ENCODE measurements at places on chromosomes 3 and 15.

- DNase-seq = no peak
These were observed 17.3 kb downstream of the TAMM41 start for GRCh38 chr3:11829416-11829815.

GRCh38 chr3:148720873-148721272, 23.2 kb downstream of the AGTR1 start:
- DNase-seq = no peak

- DNase-seq = no peak
These were observed 57.0 kb downstream of the DUT start for GRCh38 chr15:48388016-48388851.

DNA sequence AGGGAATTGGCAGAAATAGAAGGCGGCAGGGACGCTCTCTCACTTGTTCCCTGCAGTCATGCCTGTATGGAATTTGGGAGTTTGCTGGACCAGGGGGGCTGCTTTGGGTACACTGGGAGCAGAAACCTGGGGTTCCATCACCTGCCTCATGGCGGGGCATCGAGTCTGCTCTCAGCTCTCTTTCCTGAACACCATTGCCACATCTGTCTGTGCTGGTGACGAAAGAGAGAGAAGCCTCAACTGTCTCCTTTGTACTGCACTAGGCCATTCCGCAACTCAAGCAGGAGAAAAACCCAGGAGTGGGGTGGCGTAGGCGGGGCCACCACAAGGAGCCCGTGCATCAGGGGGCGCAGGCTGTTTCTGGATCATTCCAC, 14.0 kb downstream of the TMEM158 start:
- no peak for DNase-seq

DNA sequence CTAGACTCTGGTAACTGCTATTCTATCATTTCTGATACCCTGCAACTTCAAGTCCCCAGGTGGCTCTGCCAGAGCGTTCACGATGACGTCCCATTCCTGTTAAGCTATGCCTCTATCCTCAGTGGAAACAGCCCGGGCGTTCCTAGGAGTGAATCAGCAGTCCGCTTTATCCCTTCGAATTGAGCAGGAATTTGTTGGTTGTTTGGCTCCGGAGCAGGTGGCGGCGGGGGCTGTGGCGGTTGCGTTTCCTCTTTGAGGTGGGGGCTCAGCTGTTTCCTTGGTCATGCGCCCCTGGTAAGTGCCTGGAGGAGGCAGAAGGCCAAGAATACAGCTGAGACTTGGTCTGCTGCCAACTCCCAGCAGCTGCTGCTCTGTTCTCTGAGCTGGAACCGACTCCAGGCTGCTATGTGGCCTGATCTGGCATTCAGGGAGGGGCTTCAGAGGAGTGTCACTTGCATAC, 25.2 kb downstream of the ARPP21 start:
- peak; percentile 52 for DNase-seq

DNA sequence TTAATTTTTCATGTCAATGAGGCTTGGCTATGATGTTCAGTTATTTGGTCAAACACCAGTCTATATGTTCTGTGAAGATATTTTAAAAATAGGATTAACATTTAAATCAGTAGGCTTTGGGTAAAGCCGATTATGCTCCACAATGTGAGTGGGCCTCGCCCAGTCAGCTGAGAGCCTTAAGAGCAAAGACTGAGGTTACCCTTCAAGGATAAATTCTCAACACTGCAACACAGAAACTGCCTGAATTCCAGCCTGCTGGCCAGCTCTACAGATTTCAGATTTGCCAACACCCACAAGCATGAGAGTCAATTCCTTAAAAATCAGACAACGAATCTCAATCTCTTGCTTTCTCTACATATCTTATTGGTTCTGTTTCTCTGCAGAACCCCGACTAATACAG, 188.3 kb downstream of the PLCH1 start:
- no peak for DNase-seq

DNA sequence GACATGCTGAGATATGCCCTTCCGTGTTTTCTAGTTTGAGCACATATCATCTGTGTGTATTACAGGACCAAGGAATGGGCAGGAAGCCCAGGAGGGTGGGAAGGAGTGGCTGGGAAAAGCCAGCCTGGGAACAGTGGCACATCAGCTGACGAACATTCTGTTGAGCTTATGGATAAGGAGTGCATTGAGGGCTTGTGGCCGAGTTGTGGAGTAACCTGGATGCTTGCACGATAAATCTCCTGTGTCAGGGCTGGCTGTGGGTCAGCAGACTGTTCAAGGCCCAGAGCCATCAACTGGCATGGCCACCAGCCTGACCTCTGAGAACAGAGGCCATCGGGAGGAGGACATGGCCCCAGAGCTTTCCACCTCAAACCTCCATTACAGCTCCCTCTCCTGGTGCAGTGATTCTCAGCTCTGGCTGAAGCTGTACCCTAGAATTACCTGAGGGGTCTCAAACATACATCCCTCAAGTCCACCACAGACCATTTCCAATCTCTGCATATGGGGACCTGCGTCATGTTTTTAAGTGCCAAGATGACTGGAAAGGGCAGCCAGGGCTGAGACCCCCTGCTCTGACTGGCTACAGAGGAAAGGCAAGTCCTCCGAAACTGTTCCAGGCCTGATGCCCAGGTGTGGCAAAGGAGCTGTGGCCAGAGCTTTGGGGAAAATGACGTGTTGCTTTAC, 4.8 kb upstream of the VILL start:
- no peak for DNase-seq

Data from NCI-H1436 (cell line).